ENCODE measurements at places on chromosomes 11 and 22.

GRCh38 chr22:43434275-43434927 lies 22.6 kb downstream of the MPPED1 start:
- no peak for DNase-seq

DNA sequence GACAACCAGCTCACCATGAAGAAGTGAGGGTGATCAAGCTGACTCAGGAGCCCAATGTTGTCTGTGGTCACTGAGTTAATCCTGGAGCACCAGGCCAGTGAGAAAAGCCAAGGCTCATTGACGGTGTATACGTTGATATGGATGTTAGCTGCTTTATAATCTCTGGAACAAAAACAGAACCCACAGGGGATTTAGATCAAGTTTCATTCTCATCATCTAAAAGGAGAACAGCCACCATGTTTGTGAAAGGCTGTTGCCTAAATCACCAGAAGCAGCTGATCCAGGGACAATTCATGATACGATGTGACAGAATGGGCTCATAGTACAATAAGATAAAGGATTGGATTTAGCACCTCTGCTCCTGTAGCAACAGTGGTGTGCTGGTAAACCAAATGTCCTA lies 68.5 kb downstream of the GDPD4 start:
- DNase-seq: no peak

- no peak for DNase-seq
Measured at GRCh38 chr22:20638507-20638870, 131.1 kb downstream of the MED15 start.

DNA sequence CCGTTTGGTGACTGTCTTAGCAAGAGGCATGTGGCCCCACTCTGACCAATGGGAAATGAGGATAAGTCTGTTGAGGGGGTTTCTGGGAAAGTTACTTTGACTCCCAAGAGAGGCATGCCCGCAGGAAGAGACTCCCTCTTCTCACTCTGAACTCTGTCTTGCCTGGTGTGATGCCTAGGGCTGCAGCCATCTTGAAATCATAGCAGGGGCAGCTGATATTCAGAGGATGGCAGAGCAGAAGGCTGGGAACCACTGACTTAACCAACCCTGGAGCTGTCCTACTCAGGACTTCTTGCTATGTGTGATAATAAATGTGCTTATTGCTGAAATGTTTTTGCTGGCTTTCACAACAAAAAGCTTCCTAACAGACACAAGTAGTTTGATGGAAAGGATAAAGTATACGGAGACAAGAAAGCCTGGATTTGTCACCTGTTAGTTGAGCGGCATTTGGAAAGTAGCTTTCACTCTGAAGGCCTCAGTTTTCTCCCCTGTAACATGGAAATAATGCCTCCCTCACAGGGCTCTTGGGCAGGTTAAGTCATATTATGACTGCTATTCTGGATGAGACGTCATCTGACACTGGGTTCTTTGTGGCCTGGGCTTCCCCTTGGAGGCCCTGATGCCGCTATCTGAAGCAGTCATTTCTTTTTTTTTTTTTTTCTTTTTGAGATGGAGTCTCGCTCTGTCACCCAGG lies 128.5 kb downstream of the CEP164 start:
- no peak for DNase-seq

- no peak for DNase-seq
Measured at GRCh38 chr11:95503047-95503446, 272.0 kb upstream of the SESN3 start.

GRCh38 chr11:107720303-107720774 lies 8.5 kb upstream of the SLN start:
- no peak for DNase-seq

GRCh38 chr11:16925561-16926065 lies 88.6 kb downstream of the PLEKHA7 start:
- DNase-seq: peak; percentile 44

DNA sequence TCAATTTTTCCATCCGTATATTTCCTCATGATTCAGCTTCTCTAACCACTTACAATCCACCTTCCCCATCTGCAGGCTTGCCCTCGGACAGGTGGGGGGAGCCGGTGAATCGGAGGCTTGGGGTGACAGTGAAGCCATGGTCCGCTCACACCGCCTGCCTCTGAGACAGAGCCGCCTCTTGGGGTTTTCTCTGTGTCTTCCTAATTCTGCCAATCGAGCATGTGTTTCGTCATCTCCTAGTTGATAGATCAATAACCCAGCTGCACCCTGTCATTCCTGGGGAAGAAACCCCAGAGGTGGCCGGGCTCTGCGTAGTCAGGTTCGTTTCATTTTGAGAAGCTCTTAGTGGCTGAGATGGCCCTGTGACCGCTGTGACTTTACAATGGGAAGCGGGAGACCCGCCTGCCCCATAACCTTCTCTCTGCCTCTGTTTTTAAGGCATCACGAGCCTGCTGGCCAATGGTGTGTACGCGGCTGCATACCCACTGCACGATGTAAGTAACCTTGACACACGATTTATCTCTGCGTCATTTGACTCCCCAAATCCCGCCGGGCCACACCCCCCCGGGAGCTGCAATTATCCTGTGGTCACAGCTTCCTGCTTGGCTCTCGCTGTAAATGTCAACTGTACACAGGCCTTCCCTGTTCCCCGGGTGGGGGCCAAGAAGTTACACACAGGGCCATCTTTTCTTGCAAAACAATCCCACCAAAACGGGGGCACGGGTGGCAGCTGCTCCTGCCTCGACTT lies 33.3 kb downstream of the ANO1 start:
- no peak for DNase-seq

GRCh38 chr11:95592471-95592870 lies 197.1 kb downstream of the FAM76B start:
- no peak for DNase-seq

Data from B cell (primary cell).